ENCODE measurements at places on chromosomes 12 and 14. TPM values are rescaled to one million over a fixed set of nuclear protein-coding genes. Genes with fewer than 3 reads are reported as not detected.

DNA sequence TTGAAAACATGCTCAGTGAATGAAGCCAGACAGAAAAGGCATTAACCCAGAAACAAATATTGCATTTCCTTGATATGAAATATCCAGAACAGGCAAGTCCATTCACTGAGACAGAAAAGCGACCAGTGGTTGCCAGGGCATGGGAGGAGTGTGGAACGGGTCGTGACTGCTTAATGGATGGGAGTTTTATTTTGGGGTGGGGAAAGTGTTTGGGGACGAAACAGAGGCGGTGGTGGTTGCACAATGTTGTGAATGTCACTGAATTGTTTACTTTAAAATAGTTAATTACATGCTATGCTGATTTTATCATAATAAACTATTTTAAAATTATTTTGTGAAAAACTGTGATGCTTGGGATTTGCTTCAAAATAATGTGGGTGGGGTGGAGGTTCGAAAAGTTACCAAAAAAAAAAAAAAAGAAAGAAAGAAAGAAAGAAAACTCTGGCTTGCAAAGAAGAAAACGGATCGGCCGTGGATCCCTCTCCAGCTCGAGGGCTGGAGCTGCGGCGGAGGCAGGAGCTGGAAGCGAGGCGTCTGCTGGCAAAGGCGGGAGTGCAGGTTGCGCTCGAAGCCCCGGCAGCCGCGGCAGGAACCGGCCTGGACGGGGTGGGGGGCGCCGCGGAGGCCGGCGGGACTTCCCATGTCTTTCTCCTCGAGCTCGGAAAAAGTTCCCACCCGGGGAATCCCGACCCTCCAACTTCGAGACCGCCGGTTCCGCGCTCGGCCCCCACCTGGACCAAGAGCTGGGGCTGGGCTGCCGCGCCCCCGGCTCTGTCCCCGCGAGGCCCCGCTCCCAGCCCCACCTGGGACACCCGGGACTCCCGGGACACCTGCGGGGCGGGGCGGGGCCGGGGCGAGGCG, 524 bp upstream of the P2RX2 start:
- no peak for DNase-seq

GRCh38 chr14:91146661-91147060, 32.8 kb downstream of the DGLUCY start:
- DNase-seq: no peak

Gene SLC6A13
- total RNA-seq: not detected

Gene PKP2
- total RNA-seq: 0.13 TPM

Gene TMPRSS12
- total RNA-seq: not detected

Gene TM7SF3
- 36.7 TPM for total RNA-seq

DNA sequence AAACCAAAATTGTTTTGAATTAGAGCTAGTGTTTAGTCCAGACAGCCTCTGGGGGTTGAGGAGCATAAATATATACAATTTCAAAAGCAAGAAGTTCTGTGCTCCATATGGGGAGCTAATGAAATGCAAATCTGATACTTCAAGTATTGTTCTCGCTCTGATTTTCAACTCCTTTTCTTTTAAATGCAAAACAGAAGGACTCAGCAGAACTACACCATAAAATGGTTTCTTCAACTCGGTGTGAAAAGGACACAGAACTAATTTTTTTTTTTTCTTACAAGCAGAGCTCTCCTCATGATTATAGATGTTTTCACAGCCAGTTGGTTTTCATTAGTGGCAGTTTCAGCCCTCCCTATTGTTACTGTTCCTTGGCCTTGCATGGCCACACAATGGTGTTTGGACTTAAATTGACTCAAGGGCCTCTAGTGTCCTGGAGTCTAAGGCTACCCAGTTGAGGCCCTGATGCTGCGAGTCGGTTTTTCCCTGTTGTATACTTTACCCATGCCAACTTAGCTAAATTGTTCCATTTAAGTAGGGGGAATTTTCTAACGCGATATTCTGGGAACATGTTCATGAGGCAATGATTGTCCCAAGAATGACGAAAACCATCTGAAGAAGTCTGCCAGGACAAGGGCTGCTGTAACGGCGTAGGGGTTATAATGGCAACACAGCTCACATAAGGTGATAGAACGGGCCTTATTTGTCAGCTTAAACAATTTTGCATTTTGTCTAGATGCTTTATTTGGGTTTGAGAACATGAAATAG, 120.3 kb downstream of the GPR135 start:
- no peak for DNase-seq

GRCh38 chr14:29607169-29607568, 320.5 kb downstream of the PRKD1 start:
- no peak for DNase-seq

Gene CPNE6
- not detected for total RNA-seq

DNA sequence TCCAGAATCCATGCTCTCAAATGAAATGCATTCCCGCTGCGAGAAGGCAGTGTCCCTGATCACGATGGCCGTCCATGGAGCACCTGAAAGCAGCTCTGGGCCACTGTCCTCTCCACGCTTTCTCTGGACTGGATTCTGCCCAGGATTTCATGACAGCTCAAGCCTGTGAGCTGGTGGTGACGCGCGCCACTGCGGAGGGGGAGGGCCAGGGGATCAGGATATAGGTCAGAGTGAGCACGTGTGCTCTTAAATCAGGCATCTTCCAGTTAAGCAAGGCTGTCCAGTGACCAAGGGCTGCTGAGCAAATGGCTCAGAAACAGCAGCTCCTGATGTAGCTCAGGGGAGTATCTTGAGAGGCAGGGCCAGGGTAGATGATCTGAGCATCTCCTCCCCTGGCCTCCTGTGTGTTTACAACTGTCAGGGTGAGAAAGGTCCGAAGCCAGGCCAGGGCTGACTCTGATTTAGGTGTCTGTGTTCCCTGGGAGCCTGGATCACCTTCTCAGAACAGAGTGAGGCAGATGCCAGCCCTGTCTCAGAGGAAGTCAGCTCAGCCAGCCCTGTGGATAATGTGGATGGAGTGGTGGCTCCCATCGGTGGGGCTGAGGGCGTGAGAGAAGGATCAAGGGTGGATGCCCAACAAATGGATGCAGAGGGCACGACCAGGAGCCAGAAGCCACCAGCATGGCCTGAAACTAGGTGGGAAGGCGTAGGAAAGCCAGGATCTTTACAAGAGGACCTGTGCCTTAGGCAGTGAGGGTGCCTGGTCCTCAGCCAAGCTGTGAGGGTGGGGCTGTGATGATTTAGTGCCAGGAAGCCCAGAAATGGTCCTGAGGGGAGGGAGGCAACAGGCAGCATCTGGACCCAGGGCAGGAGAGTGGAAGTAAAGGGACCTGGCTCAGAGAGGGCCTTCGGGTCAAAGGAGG, 55.3 kb downstream of the ELK3 start:
- no peak for DNase-seq

Gene PMCH
- not detected for total RNA-seq

GRCh38 chr12:4648104-4648500, 749 bp downstream of the AKAP3 start:
- no peak for DNase-seq

GRCh38 chr12:6540181-6540877, 6.0 kb downstream of the GAPDH start:
- peak; percentile 59 for DNase-seq

Gene PRH2
- total RNA-seq: not detected

DNA sequence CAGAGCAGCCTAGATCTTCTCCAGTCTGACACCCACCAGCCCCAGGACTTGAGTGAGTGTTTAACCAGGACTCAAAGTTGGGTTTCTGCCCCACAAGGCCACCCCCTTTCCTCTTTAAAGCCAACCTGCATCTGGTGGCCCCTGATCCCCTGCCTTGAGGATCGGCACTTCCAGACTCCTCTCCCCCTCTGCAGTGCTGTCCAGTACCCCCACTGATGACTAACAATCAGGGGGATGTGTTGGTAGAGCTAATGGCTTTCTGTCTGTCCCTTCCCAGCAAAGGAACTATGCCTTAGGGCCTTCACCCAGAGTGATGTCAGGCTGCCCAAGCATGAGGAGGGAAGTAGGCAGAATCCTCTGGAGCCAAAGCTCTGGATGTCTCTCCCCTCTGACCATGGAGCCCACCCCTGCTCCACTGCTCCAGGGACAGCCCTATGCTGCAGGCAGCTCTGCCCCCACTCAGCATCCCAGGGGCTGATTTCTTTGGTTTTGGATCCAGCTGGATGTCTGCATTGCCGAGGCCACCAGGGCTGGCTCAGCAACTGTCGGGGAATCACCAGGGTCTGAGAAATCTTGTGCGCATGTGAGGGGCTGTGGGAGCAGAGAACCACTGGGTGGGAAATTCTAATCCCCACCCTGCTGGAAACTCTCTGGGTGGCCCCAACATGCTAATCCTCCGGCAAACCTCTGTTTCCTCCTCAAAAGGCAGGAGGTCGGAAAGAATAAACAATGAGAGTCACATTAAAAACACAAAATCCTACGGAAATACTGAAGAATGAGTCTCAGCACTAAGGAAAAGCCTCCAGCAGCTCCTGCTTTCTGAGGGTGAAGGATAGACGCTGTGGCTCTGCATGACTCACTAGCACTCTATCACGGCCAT, 42.9 kb downstream of the DAD1 start:
- peak; percentile 72 for DNase-seq

Gene CCDC60
- not detected for total RNA-seq

- DNase-seq: no peak
These were observed 593.0 kb downstream of the VRK1 start for GRCh38 chr14:97390096-97390724.

Gene OTOGL
- not detected for total RNA-seq

Measured in activated CD8-positive, alpha-beta T cell treated with anti-CD3 and anti-CD28 coated beads for 36 hours (primary cell).